ENCODE measurements at places on chromosomes 3 and 15. TPM values are rescaled to one million over a fixed set of nuclear protein-coding genes. Genes with fewer than 3 reads are reported as not detected.

The KBTBD13 gene
- not detected for polyA plus RNA-seq

The LYZL4 gene
- not detected for polyA plus RNA-seq

The DPPA2 gene
- polyA plus RNA-seq: not detected

The SOX2 gene
- polyA plus RNA-seq: not detected

The TIMP4 gene
- 2.4 TPM for polyA plus RNA-seq

The GABRA5 gene
- polyA plus RNA-seq: not detected

The ZMYND10 gene
- polyA plus RNA-seq: 10.0 TPM

The SEMA3F gene
- 36.7 TPM for polyA plus RNA-seq

The CYP8B1 gene
- polyA plus RNA-seq: 4.3 TPM

The DNAH12 gene
- not detected for polyA plus RNA-seq

The TMOD3 gene
- 8.9 TPM for polyA plus RNA-seq

The COL8A1 gene
- polyA plus RNA-seq: 3.6 TPM

The CPLX3 gene
- polyA plus RNA-seq: not detected

The ZNF80 gene
- not detected for polyA plus RNA-seq

The TM4SF18 gene
- polyA plus RNA-seq: 14.2 TPM

The SCAANT1 gene
- polyA plus RNA-seq: not detected

The FOXB1 gene
- polyA plus RNA-seq: not detected

DNA sequence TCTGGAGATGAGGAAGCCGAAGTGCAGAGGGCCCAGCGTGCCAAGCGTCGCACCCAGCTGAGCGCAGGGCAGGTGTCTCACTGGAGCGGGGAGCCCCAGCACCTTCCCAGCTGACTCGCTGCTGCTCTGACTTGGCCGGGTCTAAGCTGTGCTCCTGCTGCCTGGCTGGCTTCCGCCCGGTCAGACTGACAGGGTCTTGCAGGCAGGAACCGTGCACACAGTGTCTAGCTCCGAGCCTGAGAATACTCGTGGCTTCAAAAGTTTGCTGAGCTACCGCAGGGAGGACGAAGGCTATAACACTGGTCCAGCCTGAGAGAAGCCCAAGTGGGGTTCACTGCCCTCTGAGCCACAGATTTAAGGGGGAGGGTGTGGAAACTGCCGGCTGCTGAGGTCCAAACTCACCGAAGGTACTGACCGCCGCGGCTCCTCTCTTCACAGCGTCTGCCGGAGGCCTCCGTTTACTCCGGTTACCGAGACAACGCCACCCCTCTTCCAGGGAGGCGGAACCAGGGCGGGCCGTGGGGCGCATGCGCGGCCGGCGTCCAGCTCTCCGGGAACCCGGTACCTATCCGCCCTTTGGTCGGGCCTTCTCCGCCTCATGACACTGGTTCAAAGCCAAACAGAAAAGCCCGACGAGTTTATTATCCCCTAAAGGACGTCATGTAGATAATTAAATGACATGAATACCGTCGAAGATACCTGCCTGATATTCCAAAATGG, at the start of gene CFAP44:
Gene CFAP44 (minus strand): TSS at position 443 of the 720 bp plus-strand sequence. CDS start 7,829 bp downstream, outside the sequence.
- peak; percentile 92 for DNase-seq

DNA sequence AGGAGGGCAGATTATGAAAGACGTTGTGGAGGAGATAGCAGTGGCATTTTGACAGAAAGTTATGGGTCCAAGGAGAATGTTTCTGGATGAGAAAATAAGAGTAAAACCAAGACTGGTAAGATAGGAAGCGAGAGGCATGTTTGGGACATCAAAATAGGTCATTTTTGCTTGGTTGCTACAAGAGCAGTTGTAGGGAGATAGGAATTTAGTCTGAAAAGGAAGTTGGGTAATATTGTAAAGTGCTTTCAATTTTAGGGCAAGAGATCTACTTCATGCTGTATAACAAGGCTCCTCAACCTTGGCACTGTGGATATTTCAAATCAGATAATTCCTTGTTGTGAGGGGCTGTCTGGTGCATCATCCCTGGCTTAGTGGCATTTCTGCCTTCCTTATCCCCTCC, 118.0 kb upstream of the DPH6 start:
- no peak for DNase-seq

GRCh38 chr3:31349001-31349748, 183.6 kb upstream of the STT3B start:
- no peak for DNase-seq

DNA sequence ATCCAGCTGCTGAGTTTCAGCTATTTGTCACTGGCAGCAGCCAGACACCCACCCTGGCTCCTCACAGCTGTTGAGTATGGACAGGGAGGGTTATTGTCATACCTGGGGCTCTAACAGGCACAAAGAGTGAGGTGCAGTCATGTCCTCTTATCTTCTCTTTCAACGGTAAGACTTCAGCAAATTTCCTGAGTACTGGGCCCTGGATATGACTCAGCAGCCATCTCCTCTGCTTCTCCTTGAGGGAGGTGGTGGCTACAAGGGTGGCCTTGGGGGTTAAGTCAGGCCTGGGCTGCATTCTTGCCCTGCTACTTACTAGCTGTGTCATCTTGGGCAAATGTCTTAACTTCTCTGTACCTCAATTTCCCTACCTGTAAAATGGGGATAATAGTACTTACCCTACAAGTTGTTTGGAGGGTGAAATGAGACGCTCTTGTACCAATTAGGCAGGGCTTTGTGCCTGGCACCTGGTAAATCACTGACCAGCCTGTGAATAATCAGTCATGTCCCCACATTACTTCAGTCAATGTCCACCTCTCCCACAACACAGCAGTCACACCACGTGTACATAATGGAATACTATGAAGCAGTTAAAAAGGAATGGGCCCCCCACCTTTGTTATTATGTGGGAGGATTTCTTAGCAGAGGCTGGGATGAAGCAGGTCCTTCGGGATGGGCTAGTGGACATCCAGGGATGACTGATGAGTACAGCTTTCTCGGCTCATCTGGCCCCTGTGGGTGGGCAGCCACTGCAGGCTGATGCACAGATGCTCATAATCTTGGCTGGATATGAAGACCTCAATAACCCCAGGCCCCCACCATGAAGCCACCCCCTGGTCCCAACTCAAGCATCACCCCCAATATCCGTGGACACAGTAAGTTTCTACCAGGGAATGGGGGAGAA, 528.8 kb downstream of the SHQ1 start:
- DNase-seq: no peak

DNA sequence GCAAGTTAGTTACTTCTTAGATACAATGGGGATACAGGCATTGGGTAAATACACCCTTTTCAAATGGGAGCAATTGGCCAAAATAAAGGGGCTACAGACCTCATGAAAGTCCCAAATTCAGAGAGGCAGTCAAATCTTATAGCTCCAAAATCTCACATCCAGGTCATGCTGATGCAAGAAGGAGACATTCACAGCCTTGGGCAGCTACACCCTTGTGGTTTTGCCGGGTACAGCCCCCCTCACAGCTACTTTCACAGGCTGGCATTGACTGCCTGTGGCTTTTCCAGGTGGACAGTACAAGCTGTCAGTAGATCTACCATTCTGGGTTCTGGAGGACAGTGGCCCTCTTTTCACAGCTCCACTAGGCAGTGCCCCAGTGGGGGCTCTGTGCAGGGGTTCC, 17.5 kb upstream of the PLSCR1 start:
- DNase-seq: no peak

DNA sequence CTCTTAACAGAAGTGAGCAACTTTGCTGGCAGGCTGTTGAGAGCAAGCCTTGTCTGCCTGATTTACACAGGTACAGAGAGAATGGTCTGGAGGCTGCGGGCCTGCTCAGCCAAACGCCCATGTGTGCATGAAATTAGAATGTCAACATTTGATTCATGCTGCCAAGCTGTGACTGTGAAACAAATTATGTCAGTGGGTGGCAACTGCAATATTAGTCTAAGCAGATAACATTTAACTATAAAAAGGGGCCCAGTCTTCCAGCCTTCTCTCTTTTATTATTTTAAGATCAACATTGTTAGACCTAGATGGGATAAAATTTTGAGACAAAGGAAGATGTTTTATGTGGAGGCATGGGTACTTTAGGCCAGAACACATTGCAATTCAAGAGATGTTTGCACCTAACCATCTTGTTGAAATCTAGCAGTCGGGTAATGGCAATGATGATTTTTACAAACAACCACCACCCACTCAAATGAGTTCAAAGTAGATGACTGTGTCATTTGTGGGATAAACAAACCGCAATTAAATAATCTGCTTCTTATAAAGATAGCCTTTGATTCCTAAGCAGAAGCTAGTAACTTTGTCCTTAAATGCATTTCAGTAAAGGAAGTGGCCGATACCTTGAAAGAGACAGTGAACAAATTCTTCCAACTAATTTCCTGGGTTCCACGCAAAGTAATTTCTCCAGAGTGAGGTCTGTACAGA, 70.2 kb downstream of the FOXB1 start:
- peak; percentile 67 for DNase-seq

GRCh38 chr15:77710206-77710605, 77.5 kb upstream of the LINGO1 start:
- DNase-seq: no peak

DNA sequence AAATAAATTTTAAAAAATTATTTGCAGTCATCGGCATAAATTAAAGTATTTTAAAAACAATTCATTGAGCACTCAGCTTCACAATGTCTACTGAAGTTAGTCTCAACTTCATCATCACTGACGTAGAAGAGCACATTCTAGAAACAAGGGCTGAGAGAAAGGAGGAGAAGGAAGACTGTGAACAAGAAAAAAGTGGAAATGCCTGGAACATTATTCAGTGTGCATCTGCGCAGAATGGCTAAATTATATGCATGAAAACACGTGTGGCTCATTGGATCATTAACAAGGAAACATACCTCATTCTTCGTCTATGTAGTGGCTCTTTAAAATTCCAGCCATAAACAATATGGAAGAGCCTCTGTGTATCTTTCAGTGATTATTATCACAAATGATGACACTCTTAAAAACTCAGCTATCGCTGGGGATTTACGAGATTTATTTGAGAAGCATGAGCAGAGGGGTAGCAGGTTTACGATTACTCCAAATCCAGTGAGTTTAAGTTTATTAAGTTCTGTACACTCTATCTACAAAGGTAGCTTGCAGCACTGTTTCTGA, 404.2 kb upstream of the CDIN1 start:
- no peak for DNase-seq

GRCh38 chr15:98787194-98787593, 138.9 kb downstream of the IGF1R start:
- DNase-seq: no peak

- DNase-seq: peak; percentile 62
These were observed 4.1 kb downstream of the RCN2 start for GRCh38 chr15:76935620-76936019.

GRCh38 chr15:69713726-69714559, 261.3 kb downstream of the RPLP1 start:
- no peak for DNase-seq

GRCh38 chr15:38085931-38086568, 151.6 kb downstream of the TMCO5A start:
- no peak for DNase-seq
